Mesendoderm (in vitro differentiated cells): ENCODE measurements at places on chromosomes 7 and 10.

GRCh38 chr10:96587264-96588059 is 650 bp upstream of the TM9SF3 start:
- DNase-seq: peak; percentile 87

- no peak for DNase-seq
Measured at GRCh38 chr7:121957626-121958025, 84.7 kb downstream of the PTPRZ1 start.

- DNase-seq: no peak
Measured at GRCh38 chr7:120695848-120696247, 162.1 kb downstream of the TSPAN12 start.

DNA sequence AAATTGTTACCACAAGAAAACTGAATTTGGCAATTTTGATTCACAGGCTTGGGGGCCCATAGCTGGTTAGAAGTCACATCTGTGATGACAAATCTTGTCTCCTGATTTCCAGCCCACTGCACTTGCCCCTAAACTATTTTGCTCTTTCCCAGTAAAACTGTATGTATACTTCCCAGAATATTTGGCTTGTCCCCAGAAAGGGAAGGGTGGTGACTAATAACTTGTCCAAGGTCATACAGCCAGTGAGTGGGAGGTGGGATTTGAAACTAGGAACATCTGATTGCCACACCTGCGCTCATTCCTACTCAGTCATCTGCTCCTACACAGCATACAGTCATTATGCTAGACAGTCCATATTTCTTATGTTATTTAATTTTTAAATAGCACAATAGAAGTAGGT is 304.5 kb downstream of the SDHAF3 start:
- no peak for DNase-seq

DNA sequence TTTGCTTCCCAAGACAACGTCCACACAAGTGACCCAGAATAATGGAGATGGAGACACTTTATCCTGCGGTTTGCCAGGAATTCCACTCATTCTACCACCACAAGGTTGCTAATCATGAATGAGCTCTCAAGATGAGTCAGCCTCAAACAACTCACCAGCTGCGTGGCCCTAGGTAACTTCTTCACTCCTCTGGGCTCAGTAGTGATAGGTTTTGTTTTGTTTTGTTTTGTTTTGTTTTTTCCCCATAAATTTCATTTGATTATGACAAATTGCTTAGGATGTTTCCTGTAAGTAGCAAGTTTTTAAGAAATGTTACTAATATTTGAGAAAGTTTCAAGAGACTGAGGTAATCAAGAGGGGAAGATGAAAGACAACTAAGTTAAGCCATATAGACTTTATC is 286.8 kb downstream of the PARD3 start:
- peak; percentile 99 for DNase-seq
